Osteoblast (primary cell): ENCODE measurements at places on chromosomes 6 and 20. TPM values are rescaled to one million over a fixed set of nuclear protein-coding genes. Genes with fewer than 3 reads are reported as not detected.

- peaks cover 28% of the 10 kb centered on the region for H3K36me3 ChIP-seq
- H3K27me3 ChIP-seq = no peaks in the 10 kb centered on the region
- no peak for DNase-seq
- H3K4me1 ChIP-seq = peaks cover 58% of the 10 kb centered on the region
These were observed 83.5 kb downstream of the ZMYND8 start for GRCh38 chr20:47272893-47273590.

GRCh38 chr6:132446141-132446854 lies 45.0 kb upstream of the MOXD1 start:
- peaks cover 4% of the 10 kb centered on the region for H3K36me3 ChIP-seq
- peak overlapping the region; percentile 21 for H3K4me3 ChIP-seq
- no peaks in the 10 kb centered on the region for H3K27me3 ChIP-seq
- peak overlapping the region; percentile 87 for H3K27ac ChIP-seq

Gene IRAK1BP1
- 6.9 and 7.1 TPM in 2 replicates for total RNA-seq

Gene THBD
- total RNA-seq = 0.29 and 0.36 TPM in 2 replicates

- no peaks in the 10 kb centered on the region for H3K27me3 ChIP-seq
- DNase-seq = peak; percentile 92
- peak overlapping the region; percentile 93 for H3K4me3 ChIP-seq
- H3K36me3 ChIP-seq = peaks cover 33% of the 10 kb centered on the region
- H3K27ac ChIP-seq = peak overlapping the region; percentile 82
These were observed 942 bp downstream of the HLA-E start for GRCh38 chr6:30490026-30490876.

GRCh38 chr6:31265926-31266325 lies 6.0 kb downstream of the HLA-C start:
- peaks cover 3% of the 10 kb centered on the region for H3K4me1 ChIP-seq
- H3K36me3 ChIP-seq = peaks cover 9% of the 10 kb centered on the region
- no peaks in the 10 kb centered on the region for H3K27me3 ChIP-seq
- H3K27ac ChIP-seq = no peak overlapping the region

Gene GPX5
- not detected in 2 replicates for total RNA-seq

- no peaks in the 10 kb centered on the region for H3K27me3 ChIP-seq
- H3K27ac ChIP-seq = no peak overlapping the region
- peaks cover 24% of the 10 kb centered on the region for H3K4me1 ChIP-seq
These were observed 64.6 kb downstream of the MAN1A1 start for GRCh38 chr6:119284861-119285521.

- H3K4me3 ChIP-seq = peak overlapping the region; percentile 60
- no peak for DNase-seq
- no peaks in the 10 kb centered on the region for H3K36me3 ChIP-seq
- peak overlapping the region; percentile 94 for H3K27ac ChIP-seq
- H3K4me1 ChIP-seq = peaks cover 78% of the 10 kb centered on the region
These were observed 101.6 kb downstream of the HIVEP2 start for GRCh38 chr6:142843361-142843760.

Gene CRISP3
- not detected in 2 replicates for total RNA-seq

Gene MOXD1
- 17.1 and 19.5 TPM in 2 replicates for total RNA-seq

GRCh38 chr6:39808964-39809363 lies 16.8 kb downstream of the DAAM2 start:
- H3K27ac ChIP-seq = no peak overlapping the region
- peaks cover 68% of the 10 kb centered on the region for H3K4me1 ChIP-seq
- H3K4me3 ChIP-seq = no peak overlapping the region
- no peaks in the 10 kb centered on the region for H3K27me3 ChIP-seq

DNA sequence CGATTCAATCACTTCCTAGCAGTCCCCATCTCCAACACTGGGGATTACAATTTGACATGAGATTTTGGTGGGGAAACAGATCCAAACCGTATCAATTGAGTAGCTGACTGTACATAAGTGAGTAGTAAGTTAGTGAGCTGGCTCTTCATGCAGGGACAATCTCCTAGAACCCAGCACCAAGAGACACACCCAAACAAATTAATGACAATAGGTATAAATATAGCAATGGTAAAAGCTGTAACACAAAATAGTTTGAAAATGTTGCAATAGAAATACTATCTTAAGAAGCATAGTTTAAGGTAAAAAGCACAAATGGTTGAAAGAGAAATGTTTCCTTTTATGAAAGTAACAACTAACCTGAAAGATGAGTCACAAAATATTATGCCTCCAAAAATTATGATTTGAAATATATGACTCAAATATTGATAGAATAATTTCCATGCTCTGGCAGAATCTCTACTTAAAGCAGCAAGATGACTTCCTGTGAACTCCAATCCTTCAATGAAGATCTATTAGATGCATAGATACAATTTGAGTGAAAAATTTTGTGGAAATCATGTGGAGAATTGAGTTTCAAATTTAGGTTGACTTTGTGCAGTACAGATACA lies 5.4 kb upstream of the SIRPB1 start:
- H3K4me3 ChIP-seq = no peak overlapping the region
- DNase-seq = peak; percentile 29
- H3K4me1 ChIP-seq = no peaks in the 10 kb centered on the region
- H3K36me3 ChIP-seq = no peaks in the 10 kb centered on the region
- H3K27ac ChIP-seq = no peak overlapping the region
- H3K27me3 ChIP-seq = peaks cover 31% of the 10 kb centered on the region

Gene OVOL2
- not detected in 2 replicates for total RNA-seq

DNA sequence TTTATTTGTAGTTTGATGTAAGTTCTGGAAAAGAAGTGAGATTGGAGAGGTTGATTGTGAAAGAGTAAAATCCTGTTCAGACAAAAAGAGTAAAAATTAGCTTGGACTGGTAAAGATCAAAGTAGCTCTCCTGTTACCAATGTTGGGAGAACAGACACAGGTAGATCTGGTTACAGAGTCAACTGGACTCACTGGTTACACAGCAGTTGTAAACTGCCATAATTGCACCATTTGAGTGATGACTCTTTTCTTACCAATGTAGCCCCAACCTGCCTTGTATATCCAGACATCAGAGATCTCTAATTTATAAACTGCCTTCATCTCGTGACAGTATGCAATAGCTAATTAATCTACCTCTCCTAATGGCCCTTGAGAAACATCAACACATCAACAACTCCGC lies 165.6 kb upstream of the PRSS16 start:
- no peak overlapping the region for H3K27ac ChIP-seq
- no peak for DNase-seq
- H3K27me3 ChIP-seq = peaks cover 4% of the 10 kb centered on the region
- peaks cover 4% of the 10 kb centered on the region for H3K4me1 ChIP-seq
- no peaks in the 10 kb centered on the region for H3K36me3 ChIP-seq
- H3K4me3 ChIP-seq = no peak overlapping the region

Gene SIRPG
- not detected in 2 replicates for total RNA-seq

DNA sequence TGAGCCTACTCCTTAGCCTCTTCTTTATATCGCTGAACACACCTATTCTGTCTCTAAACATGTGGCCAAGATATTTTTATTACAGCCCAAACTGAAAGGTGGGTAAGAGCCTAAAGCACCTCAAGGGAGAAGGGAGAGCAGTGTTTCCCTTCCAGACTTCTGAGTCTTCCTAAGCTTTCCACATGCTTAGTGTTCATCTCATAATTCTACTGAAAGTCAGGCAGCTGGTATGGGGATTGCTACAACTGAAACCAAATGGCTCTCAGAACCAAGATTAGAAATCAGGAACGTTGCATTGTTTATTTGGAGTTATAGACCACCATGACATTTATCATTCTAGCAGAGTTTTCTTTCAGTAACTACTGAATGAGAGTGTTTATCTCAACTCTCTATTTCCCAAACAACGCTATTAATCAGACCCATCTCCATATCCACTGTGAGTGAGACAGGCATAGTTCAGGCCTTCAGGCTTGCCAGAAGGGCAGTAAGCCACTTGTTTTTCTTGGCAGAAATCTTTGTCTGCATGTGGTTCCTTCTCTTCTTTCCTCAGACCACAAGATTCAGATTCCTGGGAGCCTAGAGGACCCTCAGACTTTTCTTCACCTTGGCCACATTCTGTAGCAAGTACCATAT lies 22.8 kb downstream of the VGLL2 start:
- no peaks in the 10 kb centered on the region for H3K36me3 ChIP-seq
- DNase-seq = no peak
- H3K27ac ChIP-seq = no peak overlapping the region
- no peaks in the 10 kb centered on the region for H3K4me1 ChIP-seq
- no peaks in the 10 kb centered on the region for H3K27me3 ChIP-seq
- H3K4me3 ChIP-seq = no peak overlapping the region

DNA sequence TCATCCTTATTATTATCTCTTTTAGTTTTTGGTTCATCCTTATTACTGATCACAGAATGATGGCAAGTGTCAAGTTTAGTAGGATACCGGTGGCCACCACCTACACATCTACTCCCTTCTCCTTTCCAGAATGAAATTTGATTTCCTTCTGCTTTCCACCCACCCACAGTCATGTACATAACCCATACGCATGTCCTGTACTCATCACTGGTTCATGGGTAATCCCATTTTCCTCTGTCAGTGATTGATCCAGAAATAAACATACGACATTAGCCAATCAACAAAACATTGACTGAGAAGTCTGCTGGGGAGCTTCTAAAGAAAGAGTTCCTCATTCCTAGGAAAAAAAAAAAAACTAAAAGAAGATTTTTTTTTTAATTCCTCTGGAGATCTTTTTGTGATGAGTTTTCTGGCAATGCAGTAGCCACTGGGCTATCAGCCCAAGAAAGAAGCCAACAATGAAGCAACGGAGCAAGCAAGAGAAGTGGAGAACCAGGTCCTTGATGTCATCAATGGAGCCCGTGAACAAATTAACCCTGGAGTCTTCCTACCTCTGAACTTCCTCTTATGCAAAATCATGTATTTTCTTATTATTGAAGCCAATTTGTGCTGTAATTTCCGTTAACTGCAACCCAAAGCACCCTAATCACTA lies 127.8 kb downstream of the TASP1 start:
- H3K4me1 ChIP-seq = no peaks in the 10 kb centered on the region
- no peak overlapping the region for H3K27ac ChIP-seq
- no peak overlapping the region for H3K4me3 ChIP-seq
- H3K27me3 ChIP-seq = no peaks in the 10 kb centered on the region
- no peaks in the 10 kb centered on the region for H3K36me3 ChIP-seq
- no peak for DNase-seq

DNA sequence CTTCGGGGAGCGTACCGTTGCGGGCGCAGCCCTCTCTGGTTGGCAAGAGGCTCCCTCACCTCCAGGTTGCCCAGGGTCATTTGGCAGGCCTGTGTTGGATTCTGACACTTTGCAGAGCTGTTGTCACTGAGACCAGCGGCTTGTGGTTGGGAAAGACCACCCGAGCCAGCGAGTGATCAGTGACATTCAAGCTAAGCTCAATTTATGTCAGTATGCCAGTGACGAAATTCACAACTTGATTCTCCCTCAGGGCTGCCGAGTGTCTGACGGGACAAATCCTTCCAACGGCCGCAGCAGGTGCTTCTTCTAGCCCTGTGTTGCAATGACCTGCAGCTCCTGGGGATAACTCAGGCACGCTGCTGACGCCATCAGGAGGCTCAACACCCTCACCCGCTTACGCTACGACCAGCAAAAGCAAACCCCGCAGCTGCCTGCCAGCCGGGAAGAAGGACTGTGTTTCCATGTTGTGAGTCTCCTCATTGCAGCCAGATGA lies 16.9 kb upstream of the SLC22A2 start:
- H3K27ac ChIP-seq = no peak overlapping the region
- H3K36me3 ChIP-seq = no peaks in the 10 kb centered on the region
- no peak for DNase-seq
- no peaks in the 10 kb centered on the region for H3K27me3 ChIP-seq

DNA sequence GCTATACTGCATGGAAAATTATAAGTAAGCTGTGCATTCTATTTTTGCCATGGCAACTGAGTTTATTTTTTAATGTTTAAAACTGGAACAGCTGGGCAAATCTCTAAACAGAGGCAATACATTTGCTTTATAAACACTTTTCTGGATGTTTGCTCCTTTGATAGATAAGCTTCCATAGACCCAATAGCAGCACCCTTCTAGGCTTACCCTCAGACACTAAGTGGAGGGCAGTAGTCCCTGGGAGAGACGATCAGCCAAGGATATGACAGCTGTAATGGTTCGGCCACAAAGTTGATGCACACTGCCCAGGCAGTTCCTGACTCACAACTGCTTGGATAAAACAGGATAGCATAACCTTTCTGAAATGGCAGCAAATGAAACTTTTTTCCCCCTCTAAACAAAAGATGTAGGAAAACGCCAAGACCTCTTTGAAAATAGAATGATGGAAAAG lies 8.5 kb upstream of the MRPS10 start:
- H3K27me3 ChIP-seq = no peaks in the 10 kb centered on the region
- peak overlapping the region; percentile 52 for H3K27ac ChIP-seq
- no peak overlapping the region for H3K4me3 ChIP-seq

DNA sequence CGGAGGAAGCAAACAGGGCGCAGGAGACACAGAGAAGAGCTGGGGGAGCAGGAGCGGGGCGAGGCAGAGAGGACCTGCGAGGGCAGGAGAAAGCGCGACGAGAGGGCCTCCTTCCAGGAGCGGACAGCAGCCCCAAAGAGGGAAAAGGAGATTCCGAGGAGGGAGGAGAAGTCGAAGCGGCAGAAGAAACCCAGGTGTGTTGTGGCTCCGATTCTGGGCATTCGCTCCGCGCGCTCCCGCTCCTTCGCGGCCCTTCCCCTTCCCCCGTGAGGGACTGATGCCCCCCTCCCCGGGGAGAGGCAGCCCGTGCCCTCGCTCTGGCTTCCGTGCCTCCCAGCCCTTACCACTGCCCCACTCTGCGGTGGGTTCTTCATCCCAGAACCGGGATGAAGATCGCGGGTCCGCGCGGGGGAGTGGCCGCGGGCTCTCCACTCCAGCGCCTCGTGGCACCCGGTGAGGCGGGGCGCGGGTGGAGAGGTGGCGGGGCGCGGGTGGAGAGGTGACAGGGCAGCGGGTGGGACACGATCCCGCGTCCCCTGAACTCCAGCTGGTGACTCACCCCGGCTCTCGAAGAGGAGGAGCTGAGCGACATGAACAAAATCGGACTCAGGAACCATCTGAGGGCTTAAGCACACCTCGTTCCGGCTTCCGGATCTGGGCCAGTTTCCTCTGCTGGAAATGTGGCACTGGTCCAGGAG lies 22.4 kb downstream of the TMC2 start:
- H3K36me3 ChIP-seq = no peaks in the 10 kb centered on the region
- DNase-seq = peak; percentile 77
- H3K4me3 ChIP-seq = no peak overlapping the region
- no peaks in the 10 kb centered on the region for H3K4me1 ChIP-seq
- H3K27ac ChIP-seq = no peak overlapping the region

Gene OTOR
- not detected in 2 replicates for total RNA-seq

DNA sequence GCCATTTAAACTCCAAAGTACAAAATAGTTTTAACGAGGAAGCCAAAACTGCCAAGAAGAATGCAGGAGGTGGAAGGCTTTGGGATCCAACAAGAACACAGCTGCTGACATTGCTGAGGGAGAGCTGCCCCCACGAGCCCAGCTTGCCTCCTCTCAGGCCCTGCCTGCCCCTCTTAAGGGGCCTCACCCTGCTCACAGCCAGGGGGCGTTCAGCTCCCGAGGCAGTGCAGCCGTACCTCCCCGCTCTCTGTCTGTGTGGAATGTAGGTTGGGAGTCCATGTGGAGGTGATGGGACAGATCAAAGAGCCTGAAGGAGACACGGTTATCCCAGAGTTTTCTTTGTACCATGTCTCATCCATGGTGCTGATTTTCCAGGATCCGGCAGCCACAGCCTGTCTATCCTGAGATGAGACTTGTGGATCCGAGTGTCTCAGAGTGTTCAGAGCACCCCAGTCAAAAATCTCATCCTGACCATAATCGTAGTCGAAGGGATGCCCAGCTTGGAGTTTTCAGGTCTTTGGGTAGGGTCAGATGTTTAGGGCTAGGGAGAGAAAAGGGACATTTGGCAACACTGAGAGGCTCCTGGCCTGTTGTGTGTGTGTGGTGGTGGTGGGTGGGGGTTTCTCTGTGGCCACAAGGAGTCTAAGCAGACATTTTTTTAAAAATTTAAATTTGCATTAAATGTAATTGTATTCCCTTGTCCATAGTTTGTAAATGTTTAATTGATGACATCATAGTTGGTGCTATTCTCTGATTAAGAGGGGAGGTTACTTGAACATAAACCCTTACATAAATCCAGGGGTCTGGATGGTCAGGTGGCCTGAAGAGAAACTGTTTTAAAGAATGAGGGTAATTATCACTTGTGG lies 111.4 kb upstream of the CLDN20 start:
- H3K27ac ChIP-seq = no peak overlapping the region
- no peak overlapping the region for H3K4me3 ChIP-seq
- H3K36me3 ChIP-seq = peaks cover 11% of the 10 kb centered on the region
- peaks cover 27% of the 10 kb centered on the region for H3K4me1 ChIP-seq
